ENCODE measurements at places on chromosomes 3 and 15.

- no peak for DNase-seq
Observed at GRCh38 chr3:66642019-66642418, 141.2 kb upstream of the LRIG1 start.

GRCh38 chr15:101062471-101063171, 143.5 kb downstream of the LRRK1 start:
- DNase-seq = no peak

DNA sequence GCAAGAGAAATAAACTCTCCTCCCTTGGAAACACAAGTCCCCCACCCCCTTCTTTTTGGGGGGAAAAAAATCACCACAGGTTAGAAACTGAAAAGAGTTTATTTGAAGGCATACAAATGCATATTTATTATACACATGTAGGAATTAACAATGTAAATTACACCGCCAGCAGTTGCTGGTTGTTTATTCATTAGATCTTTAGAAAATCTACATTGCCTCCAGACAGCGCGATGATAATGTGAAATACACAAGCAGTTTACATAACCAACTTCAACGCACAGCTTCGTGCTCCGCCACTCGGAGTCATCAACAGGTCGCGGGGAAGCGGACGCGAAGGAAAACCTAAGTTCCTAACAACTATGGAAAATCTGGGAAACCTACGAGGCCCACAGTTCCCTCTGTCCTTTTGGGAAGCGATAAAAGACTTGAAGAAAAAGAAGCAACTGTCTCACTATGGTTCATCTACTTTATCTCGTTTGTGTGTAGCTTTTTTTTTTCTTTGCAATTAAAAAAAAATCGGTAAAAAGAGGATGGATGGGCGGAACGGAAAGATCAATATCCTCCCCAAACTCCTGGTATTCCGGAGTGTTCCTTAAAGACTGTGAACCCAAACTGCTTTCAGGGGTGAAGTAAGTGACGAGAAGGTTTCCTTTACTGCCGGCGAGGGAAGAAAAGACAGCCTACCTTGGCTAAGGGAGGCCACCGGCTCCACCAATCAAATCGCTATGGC, 8.4 kb upstream of the FOXB1 start:
- no peak for DNase-seq

DNA sequence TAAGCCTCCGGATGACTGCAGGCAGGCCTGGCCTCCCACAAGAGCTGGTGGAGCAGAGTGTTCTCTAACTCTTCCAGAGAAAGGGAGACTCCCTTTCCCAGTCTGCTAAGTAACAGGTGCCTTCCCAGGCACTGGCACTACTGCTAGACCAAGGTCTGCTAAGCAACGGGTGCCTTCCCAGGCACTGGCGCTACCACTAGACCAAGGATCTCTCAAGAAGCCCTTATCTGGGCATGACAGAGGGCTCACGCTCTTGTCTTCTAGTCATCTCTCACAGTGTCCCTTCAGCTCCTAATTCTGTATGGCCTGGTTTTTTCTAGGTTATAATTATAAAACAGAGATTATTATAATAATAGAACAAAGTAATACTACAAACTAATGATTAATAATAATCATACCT, 27.8 kb downstream of the MYL3 start:
- DNase-seq = no peak

DNA sequence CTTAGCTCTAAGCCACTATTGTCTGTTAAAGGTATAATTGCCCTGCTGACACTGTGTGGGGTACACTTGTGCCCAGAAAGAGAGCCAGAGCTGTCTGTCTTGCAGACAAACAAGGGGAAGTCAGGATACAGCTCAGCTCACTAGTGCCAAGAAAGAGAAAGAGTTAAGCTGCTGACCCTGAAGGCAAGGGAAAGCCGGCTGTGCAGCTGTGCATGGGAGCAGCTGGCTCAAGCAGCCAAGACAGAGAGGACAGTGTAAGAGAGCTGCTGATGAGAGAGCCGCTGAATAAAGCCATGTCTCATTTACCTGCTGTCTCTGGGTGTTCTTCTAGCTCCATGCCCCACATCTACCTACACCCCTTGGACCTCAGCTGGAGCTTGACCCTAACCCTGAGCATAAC, 428.1 kb upstream of the NAALADL2 start:
- no peak for DNase-seq

GRCh38 chr3:62467966-62468722, 94.8 kb upstream of the FEZF2 start:
- DNase-seq = no peak

DNA sequence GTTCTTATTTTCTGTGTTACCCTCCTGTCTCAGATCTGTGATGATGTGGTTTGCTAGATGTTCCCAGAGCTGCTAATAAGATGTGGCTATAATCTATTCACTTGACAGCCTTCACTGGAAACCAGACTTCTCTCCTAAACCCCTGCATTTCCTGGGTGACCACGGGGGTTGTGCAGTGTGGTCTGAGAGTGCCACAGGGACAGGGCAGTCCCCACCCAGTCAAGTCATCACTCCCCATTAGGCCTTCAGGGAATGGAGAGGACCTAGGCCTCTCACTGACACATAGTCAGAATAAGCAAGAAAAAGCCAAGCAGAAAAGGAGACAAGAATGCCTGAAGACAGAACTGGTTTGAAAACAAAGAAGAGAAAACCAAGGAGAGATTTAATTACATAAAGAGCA, 58.3 kb downstream of the GJD2 start:
- DNase-seq = no peak

- no peak for DNase-seq
Observed at GRCh38 chr3:49718858-49719213, 648 bp downstream of the AMIGO3 start.

DNA sequence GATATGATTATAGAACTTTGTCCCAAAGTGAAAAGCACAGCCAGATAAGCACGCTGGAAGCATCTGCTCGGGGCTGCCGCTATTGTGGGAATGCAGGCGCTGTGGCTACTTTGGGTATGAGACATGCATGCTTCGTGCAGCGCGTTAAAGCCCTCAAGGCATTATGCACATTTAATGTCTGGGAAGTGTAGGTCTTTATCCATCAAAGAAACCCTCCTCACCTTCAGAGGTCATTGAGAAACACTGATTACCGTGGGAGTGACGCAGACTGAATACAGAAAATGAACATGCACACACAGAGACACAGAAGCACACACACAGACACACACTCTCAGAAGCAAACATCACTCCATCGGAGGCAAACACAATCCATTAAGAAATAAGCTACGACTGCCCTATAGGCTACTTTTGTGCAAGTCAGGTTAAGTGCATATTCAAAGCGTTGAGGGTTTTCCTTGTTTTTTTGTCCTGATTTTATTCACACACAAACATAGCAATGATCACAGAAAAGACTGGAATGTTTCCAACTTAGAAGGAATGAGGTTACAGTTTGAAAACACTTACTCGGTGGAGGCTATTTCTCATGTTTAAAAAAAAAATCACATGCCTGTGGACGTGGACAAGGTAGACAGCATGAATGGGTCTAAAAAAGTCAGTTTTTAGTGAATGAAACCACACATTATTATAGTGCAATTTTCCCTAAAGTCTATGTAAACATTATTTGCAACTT, 68.5 kb downstream of the PLCH1 start:
- no peak for DNase-seq

- DNase-seq = no peak
Observed at GRCh38 chr3:11989383-11990038, 14.7 kb upstream of the SYN2 start.

- no peak for DNase-seq
Observed at GRCh38 chr3:186152889-186153292, 44.0 kb upstream of the ETV5 start.

GRCh38 chr3:43190670-43191069, 84.8 kb upstream of the POMGNT2 start:
- DNase-seq = no peak

DNA sequence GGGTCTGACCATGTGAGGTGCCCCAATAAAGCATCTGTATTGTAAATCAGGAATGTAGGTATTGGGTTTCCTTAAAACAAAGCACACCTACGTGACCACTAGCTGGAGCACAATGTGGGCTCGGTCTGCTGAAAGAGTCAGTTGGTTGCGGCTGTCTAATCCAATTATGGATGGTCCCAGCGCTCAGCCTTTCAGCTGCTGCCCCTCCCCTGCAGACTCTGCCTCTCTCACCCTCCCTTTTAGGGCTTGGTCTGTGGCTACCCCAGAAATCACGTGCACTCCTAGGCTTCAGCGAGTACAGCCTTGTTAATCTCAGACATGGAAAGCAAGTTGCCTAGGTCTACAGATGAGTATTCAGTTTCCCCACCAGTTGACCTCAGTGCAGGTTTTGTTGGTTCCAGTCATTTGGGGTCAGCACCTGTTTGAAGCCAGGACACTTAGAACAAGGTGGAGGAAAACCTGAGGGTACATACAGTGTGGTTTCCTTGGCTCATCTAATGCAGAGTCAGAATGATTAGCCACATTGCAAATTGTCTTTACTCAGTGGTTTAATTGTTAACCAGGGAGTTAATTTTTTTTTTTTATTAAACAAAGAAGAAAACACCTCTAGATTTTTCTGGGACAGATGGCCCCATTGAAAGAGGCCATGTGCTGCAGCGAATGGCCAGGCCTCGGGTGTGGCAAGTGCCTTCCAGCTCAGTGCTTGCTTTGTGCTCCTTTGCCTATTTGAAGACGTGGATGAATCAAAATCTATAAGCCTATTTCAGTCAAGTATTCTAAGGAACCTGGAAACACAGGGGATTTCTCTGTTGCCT, 137.7 kb downstream of the IGF1R start:
- no peak for DNase-seq

DNA sequence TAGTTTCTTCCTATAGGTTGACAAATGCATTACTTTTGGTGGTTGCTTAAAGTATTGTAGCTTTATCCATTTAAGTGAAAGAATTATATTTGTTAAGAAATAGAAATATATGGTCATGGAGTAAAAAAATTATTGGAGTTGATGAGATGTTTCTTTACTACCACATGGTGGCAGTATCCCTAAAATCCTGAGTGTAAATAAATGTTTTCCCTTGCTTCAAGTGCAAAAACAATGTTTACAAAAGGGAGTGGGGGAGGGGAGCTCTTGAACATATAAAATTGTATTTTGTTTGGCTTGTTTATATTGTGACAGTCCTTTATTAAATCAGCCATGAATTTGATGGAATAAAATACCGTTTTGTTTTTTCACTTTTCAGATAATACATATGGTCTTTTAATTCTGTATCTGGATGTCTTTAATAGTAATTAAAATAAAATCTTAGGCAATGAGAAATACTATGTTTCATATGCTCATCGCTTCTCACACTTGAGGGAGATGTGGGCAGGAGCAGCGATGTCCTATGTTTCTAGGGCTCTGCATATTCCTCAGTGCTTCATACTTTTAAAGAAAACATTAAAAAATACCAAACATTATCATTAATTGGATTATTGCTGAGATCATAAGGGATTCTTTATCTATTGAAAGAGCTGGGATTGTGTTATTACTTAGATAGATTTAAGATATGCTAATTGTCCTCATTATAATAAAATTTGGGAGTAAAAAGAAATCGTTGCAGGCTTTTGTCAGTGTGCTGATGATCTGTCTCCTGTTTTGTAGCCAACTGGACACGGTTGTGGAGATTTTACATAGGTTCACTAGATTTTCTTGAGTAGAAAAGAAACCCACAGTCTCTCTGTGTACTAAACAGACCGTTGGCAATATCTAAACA, 349.7 kb downstream of the TUSC7 start:
- DNase-seq = no peak

DNA sequence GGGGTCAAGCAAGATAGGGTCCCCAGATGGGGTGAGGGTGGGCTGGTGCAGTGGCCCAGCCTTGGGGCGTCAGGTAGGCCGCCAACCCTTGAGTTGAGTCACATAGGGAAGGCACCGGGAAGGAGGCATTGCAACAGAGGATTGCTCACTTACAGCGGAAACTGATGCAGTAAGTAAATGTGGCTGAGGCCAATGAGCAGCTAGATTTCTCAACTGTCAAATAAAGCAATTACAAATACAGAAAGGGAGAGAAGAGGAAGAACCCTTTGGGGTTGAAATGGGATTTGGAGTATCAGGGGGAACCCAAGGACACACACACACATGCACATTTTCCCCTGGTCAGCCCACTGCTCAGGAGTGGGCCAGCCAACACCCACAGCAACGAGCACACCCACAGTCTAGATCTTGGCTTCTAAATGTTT, 44.0 kb downstream of the CHSY1 start:
- DNase-seq = peak; percentile 92

- DNase-seq = no peak
Observed at GRCh38 chr3:121430664-121431215, 115.0 kb downstream of the POLQ start.

GRCh38 chr3:153903430-153903829, 217.8 kb upstream of the ARHGEF26 start:
- DNase-seq = no peak

DNA sequence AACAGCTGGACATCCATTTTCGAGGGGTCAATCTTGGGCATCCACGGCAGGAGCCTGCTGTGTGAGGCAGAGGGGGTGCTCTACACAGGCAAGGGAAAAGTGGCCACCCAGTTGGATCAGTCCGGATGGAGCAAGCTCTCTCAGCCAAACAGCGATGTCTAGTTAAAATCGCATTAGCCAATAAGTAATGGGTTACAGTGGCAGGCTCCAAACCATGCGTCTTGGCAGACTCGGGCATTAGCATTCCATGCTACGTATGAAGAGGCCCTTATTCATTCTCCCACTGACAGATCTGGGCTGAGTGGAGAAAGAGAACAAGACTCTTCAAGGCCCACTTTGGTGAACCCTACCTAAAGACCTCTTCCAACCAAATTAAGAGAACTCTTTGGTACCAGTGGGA, 49.3 kb downstream of the CCNB2 start:
- no peak for DNase-seq

- no peak for DNase-seq
Observed at GRCh38 chr15:40407330-40407990, 1.9 kb downstream of the IVD start.

GRCh38 chr3:129530251-129530791, 1.9 kb downstream of the RHO start:
- DNase-seq = no peak

- no peak for DNase-seq
Observed at GRCh38 chr15:69149803-69150202, 10.6 kb upstream of the GLCE start.

DNA sequence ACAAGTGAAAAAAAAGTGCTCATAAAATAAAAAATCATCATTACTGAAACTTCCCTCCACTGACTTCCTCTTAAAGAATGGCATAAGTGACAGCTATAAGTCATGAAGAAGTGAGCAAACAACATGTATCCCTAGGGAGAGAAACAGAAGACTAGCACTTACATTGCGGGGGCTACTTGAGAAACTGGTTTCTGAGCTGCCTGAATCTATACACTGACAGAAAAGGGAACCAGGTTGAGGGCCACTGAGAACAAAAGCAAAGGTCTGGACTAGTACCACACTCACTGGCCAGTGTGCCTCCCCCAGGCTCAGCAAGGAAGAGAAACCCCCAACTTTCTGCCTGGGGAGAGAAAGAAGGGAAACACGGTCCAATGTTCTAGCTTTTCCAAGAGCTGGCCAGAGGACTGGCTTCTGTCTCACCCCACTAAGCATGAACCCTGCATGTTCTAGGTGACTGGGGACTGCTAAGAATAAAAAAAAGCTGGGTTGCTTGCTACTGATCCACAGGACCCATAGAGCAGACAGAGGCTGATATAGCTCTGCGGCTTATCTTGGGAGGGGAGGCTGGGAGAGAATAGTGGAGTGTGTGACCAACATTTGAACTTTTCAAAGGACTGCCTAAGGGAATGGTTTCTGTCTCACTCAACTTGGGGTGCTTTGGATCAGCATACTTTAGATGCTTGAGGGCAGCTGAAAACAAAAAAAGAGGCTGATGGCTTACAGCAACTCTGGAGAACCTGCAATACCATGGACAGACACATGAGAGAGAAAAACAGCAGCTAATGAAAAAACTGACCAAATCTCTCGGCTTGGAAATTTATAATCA, 8.1 kb downstream of the RAD18 start:
- peak; percentile 64 for DNase-seq

GRCh38 chr3:164332831-164333802, 745.2 kb downstream of the SI start:
- no peak for DNase-seq
